ENCODE measurements at places on chromosomes 3 and 15. TPM values are rescaled to one million over a fixed set of nuclear protein-coding genes. Genes with fewer than 3 reads are reported as not detected.

DNA sequence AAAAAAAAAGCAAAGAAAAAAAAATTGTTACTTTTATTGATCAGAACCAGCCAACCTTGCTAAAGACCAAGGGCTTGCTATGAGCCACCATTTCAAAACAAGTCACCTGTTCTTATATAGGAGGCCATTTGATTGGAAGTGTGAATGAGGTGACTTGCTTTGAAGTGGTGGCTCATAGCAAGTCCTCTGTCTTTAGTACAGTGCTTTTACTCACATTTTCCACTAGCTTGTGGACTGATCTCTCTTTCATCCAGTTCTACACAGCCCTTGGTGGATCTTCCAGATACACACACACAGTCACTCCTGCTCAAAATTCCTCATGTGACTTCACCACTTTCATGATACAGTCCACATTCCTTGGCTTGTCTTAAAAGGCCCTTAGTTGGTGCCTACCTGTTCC, 13.5 kb downstream of the CLSTN2 start:
- H3K27ac ChIP-seq = no peak overlapping the region
- no peaks in the 10 kb centered on the region for H3K36me3 ChIP-seq
- H3K27me3 ChIP-seq = no peaks in the 10 kb centered on the region
- no peaks in the 10 kb centered on the region for H3K4me1 ChIP-seq
- no peak for DNase-seq
- no peak overlapping the region for H3K4me3 ChIP-seq

GRCh38 chr3:39136533-39137434, 16.6 kb downstream of the CSRNP1 start:
- H3K27me3 ChIP-seq = no peaks in the 10 kb centered on the region
- H3K4me3 ChIP-seq = no peak overlapping the region
- no peaks in the 10 kb centered on the region for H3K4me1 ChIP-seq
- H3K36me3 ChIP-seq = no peaks in the 10 kb centered on the region

DNA sequence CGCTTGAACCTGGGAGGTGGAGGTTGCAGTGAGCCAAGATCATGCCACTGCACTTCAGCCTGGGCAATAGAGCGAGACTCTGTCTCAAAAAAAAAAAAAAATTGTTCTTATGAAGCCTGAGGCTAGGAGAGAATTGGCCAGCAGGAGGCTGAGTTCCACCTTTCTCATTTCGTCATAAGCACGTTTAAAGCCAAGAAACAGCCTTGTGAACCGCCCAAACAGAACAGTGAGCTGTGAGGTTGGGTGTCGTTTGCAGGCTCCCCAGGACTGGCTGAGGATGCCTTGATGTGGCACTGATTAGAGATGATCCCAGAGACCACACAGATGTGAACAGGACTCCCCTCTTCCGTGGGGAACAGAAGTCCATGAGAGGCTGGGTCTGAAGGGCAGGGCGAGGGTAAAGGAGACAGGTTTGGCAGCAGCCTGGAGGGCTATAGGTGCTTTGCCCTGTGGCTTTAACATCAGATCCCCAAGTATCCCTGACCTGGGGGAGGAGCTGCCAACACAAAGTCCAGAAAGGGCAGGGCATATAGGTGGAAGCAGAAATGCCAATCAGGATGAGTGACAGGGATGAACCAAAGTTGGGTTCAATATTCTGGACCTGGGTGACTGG, 52.9 kb downstream of the CLEC3B start:
- no peak overlapping the region for H3K4me3 ChIP-seq
- DNase-seq = no peak
- H3K27ac ChIP-seq = no peak overlapping the region
- H3K36me3 ChIP-seq = no peaks in the 10 kb centered on the region

DNA sequence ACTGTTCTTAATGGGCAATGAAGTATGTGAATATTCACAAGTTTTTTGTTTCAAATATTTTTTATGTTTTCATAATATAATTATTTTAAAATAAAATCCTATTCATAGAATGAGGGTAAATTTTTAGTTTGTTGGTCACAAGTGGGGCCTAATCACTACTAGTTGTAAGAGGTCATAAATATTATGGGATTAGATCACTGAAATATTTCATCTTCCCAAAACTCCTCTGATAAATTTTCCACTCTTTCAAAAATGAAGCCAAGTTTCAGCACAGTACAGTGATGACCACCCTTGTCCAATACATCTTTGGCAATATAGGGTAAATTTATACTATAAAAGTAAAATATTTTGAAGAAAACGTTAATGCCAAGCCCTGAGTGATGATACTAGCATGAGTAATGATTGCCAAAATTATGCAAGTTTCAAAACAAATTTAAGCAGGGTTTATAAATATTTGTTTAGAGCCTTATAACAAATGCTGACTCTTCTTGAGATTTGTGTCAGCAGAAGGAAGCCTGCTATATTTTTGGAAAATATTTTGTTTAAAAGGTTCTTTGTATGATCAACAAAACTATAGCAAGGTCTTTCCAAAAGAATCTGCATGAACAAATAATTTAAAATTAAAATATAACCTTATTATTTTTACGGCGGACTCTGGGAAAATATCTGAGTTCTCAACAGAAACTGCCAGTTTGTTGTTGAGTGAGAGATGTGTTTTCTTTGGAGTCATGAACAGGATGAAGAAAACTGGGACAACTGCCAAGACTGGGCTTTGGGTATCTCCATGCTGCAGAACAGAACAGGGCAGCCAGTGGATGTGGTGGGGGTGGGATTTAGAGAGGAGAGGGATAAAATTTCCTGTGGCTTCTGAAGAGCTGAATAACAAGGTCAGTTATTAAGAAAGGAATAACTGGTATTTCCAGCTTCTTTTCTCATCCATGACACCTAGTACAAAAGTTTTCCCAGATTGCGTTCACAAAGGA, 17.9 kb upstream of the TM4SF1 start:
- no peak overlapping the region for H3K4me3 ChIP-seq
- no peak overlapping the region for H3K27ac ChIP-seq
- no peaks in the 10 kb centered on the region for H3K27me3 ChIP-seq
- H3K36me3 ChIP-seq = no peaks in the 10 kb centered on the region
- DNase-seq = no peak

Gene LEO1
- 38.2 TPM for total RNA-seq
